ENCODE measurements at places on chromosomes 3 and 15.
A peak's percentile ranks its signal among the peaks of the same experiment; 100 is the strongest.

DNA sequence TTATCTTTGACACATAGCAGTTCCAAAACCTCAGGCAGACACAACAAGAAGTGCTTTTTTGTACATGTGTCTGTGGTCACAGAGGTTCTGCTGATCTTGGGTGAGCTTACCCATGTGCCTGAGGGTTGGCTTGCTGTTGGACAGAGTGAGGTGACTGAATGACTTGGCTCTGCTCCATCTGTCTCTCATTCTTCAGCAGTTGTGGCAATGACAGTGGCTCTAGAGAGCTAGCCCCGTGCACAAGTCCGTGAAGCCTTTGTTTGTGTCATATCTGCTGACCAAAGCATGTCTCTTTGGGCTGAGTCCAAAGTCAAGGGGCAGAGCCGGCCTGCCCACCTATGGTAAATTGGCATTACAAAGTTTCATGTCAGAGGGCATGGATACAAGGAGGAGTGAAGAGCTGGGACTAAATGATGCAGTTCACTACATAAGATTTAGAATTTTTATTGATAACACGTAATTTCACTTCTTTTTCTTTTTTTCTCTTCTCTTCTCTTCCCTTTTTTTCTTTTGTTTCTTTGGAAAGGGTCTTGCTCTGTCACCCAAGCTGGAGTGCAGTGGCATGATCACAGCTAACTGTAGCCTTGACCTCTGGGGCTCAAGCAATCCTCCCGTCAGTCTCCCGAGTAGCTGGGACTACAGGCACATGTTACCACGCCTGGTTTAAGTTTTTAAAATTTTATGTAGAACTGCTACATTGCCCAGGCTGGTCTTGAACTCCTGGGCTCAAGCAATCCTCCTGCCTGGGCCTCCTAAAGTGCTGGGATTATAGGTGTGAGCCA lies 77.9 kb downstream of the ITPR1 start:
- no peak for DNase-seq

DNA sequence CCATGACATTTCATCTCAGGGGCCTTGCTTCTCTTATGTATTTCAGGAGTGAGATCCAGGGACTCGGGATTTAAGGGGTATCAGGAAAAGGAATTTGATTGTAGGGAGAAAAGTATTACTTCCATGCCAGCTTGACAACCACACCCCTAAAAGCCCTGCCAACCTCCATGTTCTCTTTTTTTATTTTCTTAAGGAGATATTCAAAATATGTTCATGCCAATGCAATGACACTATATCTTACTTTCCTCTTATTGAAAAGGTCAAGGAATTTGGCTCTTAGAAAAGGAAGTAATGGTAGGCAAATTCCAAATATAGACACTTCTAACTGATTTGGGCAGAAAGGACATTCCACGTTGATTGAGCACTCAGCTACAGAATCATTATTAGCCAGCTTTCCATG lies 407.5 kb upstream of the NECTIN3 start:
- no peak for DNase-seq

DNA sequence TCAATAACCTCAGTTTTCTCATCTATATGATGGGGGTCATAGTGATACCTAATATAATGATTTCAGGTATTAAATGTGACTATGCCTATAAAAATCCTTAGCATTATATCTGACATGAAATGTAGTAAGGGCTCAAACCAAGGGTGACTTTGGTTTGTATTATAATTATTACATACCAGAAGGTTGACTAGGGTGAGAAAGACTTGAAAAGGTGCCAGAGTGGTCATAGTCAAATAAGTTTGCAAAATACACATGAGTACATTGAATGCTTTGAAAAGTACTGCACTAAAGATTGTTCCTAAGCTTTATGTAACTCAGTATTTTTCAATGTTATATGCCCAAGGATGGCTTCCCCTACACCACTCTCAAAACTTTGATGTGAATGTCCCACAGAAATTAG lies 297.2 kb downstream of the ARPP21 start:
- no peak for DNase-seq

DNA sequence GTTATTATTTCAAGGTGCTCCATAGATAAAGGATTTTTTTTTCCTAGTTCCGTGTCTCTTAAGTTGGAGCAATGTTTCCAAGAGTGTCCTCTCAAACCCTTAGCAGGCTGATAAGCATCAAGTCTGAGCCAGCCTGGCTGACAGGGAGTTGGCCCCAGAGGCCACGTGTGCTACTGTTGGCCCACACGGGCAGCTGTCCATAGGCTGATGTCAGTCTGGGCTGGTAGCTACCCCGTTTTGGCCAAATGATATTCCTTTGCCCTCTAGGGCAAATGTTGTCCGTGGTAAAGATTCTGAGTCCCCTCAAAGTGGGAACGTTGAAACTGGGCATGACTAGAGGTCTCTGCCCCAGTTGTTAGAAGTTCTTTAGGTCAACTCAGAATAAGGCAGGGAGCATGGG lies 99.4 kb downstream of the FLNB start:
- no peak for DNase-seq

- no peak for DNase-seq
Measured at GRCh38 chr15:75666823-75667501, 19.2 kb downstream of the SNX33 start.

GRCh38 chr3:136255672-136256406 lies 5.7 kb downstream of the PCCB start:
- DNase-seq, result no peak

DNA sequence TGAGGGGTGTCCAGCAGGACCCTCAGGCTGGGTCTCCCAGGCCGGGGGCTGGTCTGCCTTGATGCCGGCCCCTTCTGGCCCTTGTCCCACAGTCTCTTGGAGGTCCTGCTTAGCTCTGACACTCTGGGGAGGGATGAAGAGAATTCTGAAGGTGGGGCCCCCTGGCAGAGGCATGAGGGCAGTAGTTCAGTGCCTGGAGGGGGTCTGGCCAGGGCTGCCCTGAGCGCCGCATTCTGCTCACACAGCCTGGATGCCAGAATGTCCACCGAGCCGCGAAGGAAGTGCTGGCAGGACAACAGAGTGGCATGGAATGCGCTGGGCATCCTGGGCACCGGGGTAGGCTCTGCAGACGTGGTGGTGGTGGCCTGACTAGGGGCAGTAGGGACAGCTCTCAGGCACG lies 55.5 kb downstream of the SMAD6 start:
- DNase-seq, result no peak

- peak; percentile 63 for DNase-seq
Measured at GRCh38 chr15:57866149-57866736, 159.7 kb downstream of the POLR2M start.

- no peak for DNase-seq
Measured at GRCh38 chr3:181488536-181488935, 223.2 kb upstream of the SOX2 start.

DNA sequence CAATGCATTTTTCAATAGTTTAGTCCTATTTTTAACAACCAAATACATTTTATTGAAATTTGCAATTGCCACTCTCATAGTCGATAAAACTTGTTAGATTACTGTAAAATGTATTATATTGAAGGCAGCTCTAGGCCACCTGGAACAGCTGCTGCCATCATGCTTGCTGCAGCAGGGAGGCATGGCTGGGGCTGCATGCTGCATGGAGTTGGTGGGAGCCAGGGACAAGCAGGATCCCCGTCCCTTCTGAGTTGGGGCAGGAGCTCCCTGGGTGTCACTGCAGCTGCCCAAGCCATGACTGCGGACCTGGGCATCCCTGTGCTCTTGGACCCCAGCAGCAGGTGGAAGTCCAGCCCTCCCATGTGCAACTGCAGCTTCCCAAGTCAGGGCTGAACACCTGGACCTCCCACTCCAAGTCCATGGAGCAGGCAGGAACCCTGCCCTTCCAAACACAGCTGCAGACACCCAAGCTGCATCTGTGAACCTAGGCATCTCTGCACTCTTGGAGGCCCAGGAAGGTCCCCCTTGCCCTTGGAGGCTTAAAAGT lies 742.0 kb downstream of the ZBBX start:
- DNase-seq, result no peak
